Kidney epithelial cell (primary cell): ENCODE measurements at places on chromosomes 5 and 9. TPM values are rescaled to one million over a fixed set of nuclear protein-coding genes. Genes with fewer than 3 reads are reported as not detected.

The BRD8 gene
- 21.2 and 21.5 TPM in 2 replicates for total RNA-seq

The IFNB1 gene
- not detected in 2 replicates for total RNA-seq

The ABCA1 gene
- 21.9 and 23.6 TPM in 2 replicates for total RNA-seq

The GLDC gene
- total RNA-seq, result 10.3 and 17.3 TPM in 2 replicates

The AQP3 gene
- 0.89 and 1.1 TPM in 2 replicates for total RNA-seq

The MEGF10 gene
- 0.96 and 1.3 TPM in 2 replicates for total RNA-seq

The CDO1 gene
- total RNA-seq, result 9.7 and 11.7 TPM in 2 replicates

The CKMT2 gene
- not detected in 2 replicates for total RNA-seq

DNA sequence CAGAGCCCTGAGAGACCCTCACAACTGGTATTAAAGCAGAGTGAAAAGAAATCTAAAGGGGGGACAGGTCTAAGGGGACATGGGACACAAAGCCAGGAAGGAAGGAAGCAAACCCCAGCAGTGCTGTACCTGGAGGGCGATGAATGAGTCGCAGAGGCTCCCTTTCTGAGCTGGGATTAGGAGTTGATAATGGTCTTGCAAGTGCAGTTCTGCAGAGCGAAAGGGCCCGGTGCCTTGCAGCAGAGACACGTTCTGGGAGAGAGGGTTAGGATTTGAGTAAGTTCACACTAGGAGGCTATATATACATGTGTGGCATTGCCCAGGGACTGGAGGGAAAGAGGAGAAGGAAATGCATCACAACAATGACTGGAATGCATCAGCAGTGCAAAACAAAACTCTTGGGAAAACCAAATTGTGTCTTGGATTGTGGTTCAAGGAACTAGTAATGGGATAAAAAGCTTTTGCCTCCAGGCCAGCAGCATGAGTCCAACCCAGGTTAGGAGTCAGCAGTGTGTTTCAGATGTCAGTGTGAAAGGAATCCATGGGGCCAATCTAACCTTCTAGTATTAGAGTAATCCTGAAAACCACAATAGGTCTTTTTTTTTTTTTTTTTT, 38.8 kb upstream of the LIFR start:
- DNase-seq, result no peak

DNA sequence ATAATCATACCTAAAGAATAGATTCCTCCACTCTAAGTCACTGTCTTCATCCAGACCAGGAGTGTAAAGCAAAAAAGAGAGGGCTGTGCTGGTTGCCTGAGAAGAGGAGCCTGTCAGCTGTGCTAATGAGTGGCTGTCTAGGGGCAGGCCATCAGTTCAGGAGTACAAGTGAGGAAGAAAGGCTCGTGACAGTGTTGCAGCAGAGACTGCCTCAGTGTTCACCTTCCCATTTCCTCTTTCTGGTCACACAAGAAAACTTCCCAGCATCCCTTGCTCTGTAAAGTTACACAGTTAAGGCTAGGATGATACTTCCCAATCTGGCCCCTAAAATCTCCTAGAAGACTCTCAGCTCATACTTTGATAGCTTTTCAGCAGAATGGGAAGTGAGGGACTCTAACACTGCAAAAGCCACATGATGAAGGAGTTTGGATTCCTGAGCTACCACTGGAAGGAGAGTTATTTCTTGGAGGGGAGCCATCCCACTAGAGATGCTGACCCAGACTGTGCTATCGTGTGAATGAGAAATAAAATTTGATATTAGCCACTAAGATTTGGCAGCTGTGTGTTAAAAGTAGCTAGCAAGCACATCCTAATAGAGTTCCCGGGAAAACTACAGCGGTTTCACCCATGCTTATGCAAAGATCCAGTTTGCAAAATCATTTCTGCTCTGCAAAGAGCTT, 67.1 kb downstream of the ADAMTS12 start:
- no peak for DNase-seq

GRCh38 chr5:169052207-169052606, 248.7 kb downstream of the SLIT3 start:
- no peak for DNase-seq

DNA sequence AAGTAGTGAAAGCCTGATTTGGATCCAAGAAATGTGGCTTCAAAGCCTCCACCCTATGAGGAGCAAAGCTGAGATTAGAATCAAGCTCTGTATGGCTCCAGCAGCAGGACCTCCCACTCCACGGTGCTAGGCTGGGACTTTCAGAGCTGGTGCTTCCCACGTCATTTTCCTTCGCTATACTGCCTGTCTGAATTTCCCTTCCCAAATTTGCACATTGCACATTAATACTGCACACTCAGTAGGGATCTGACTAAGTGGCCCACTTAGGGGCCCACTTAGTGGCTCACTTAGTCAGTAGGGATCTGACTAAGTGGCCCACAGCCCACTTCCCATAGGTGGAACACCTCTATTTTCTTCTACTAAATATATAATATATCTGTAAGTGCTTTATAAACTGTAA, 14.1 kb upstream of the SPDL1 start:
- DNase-seq, result no peak

GRCh38 chr5:83364312-83365299, 106.9 kb upstream of the VCAN start:
- no peak for DNase-seq

GRCh38 chr9:14640294-14640693, 52.9 kb downstream of the ZDHHC21 start:
- DNase-seq, result no peak

DNA sequence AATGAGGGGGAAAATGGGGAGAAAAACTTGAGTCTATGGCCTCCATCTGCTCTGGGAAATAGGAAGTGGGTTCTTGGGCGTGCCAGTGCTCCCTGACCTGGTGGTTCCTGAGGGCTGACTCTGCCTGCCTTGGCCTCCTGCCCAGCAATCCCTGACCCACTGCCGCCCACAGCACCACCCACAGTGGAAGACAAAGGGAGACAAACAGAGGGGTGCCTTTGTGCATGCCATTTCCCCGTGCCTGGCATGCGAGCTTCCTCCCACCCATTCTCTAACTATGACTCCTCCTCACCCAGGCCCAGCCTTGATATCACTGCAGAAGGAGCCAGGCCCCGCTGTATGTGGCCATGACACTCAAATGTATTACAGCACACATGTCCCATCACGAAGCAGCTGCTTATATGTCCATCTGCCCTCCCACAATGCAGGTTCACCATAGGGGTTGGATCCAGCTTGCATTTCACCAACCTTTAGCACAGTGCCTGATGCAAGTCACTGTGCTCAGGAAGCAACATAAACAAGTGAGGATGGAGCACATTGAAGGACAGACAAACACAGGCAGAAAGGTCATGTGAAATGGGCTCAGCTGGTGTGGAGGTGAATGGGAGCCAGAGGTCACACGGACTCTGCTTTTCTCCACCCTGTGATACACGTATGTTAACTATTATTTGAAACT, 84.4 kb downstream of the ADRB2 start:
- peak; percentile 56 for DNase-seq

DNA sequence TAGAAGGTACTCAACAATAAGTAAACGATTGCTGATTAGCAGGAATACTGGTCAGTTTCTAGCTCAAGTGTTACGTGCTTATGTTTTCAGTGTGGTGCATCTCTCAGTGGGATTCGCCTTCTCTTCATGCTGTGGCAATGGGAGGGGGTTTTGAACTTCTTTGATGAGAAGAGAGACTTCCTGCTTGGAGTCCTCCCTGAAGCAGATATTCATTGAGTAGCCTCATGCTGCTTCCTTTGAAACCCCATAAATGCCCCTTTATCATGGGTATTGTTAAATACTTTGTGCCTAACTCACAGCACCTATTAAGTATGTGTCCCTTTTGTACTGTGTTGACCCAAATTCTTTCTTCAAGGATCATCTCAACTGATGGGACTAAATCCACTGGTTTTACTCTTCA, 116.5 kb downstream of the DOCK8 start:
- DNase-seq, result no peak

DNA sequence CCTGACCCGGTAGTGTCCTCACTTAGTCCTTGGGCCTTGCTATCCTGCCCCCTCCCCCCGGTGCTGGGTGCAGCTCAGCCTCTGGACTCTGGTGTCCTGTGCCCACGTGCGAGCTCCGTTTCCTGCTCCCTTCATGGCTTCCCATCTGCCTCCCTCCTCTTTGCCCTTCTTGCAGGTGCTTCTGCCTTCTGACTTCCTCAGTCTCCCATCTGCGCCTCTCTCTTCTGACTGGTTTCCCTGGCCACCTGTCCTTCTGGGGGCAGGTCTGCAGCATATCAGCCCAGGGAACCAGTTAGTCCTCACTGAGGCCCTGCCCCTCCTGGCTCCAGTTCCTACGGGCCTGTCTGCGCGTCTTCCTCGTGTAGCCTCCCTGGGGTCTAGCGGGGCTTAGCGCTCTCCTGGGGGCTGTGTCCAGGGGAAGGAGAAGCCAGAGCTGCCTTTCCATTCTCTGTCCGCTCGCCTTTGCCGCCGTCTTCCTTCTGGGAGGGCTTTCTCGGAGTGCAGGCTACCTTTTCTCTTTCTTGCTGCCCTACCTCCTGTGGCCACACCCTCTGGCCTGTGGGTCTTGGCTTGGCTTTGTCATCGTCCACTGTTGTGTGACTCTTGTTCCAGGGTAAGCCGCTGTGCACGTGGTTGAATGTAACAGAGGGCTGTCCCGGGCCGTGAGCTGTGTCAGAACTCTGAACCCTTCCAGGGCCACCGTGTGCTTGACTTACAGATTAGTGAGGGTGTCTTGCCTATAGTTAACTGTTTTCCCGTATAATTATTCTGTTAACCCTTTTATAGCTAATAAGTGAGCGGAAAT, 51.8 kb downstream of the EHMT1 start:
- DNase-seq, result peak; percentile 29

- no peak for DNase-seq
These were observed 24.6 kb upstream of the GLIS3 start for GRCh38 chr9:4324513-4324912.

GRCh38 chr9:131263701-131264100, 12.6 kb downstream of the FAM78A start:
- no peak for DNase-seq

DNA sequence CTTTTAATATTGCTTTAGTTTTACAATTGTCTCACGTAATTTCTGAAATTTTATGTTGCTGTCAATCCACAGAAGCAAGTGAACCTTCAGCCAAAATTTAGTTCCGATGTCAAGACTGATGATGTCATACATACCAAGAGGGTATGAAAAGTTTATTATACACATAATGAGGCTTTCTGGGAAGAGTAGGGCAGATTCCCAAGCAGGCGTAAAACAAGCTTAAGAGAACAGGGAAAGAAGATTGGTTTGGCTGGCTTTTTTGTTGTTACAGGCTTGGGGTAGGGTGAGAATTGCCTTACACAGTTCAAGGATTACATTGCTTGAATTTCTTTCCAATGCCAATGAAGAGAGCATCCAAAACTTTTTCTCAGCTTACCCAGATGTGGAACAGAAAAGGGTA, 1962.9 kb upstream of the CDH6 start:
- DNase-seq, result no peak

DNA sequence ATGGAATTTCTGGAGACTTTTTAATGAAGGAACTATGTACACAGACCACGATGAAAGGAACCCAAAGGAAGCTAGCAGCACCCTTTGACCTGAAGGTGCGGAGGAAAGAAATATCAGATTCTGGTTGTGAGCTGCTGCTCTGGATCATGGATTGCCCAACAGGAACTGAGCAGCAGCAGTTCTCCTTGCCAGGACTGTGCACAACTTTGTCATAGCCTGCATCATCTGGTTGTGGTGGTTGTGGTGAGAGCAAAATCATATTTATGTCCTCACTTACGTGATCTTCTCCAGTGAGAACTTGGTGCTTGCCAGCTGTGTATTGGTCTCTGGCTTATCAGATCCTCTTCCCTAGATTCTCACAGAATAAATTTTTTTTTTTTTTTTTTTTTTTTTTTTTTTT, 70.7 kb upstream of the LPAR1 start:
- DNase-seq, result no peak

- no peak for DNase-seq
These were observed 70.4 kb upstream of the FBXW11 start for GRCh38 chr5:172076761-172077244.

GRCh38 chr9:68847765-68848164, 142.7 kb downstream of the PIP5K1B start:
- no peak for DNase-seq

DNA sequence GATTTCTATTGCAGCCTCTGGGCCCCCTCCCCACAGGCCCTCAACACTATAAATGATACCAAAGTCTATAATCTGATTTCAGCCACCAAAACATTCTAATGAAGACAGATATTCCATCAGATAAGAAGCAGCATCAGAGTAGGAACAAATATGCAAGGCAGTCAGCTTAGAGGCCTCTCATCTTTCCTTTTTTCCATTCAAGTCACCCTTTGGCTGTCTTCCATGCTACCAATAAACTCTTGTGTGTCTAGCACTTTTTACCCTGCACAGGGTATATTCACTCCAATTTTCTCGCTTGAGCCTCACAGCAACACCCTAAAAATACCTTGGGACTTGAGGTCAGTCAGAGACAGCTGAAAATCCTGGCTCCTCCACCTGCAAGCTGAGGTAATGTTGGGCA, 193.7 kb downstream of the BRINP1 start:
- DNase-seq, result no peak

DNA sequence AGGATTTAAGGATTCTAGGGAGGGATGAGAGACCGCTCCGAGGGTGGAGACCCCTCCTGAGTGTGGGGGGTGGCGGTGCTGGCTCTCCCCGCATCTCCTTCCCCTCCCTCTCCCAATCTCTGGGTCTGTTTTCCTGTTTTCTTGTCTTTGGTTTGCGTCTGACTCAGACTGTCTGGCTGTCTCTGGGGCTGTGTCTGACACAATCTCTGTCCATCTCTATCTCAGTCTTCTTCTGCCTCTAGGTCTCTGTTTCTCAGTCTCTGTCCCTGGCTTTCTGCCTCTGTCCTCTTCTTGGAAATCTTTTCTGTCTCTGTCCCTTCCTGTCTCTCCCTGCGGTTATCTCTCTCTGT, 196 bp upstream of the GRM6 start:
- no peak for DNase-seq

DNA sequence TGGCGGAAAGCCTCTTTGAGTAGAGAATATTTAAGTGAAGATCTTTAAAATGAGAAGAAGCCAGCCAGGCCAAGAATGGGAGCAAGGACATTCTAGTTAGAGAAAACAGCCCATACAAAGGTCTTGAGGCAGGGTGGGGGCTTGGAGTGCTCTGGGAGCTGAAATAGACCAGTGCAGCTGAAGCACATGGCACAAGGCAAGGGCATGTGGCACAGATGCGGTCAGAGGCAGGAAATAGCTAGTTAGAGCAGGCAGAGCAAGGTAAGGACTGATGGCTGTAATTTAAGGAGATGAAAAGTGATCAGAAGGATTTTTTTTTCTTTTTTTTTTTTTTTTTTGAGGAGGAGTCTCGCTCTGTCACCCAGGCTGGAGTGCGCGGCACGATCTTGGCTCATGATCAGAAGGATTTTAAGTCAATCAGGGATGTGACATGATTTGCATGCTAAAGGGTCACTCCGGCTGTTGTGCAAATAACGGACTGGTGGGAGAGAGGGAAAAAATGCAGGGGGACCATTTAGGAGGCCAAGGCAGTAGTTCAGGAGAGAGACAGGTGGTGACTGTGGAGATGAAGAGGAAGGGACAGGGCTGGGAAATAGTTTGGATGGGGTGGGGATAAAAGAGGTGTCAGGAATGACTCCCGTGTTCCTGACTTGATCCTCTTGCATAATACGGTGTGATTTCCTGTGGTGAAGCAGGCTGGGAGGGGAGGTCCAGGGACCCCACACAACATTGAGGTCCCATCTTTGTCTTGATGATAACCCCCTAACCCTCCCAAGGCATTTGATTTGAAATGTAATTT, 207.6 kb downstream of the HSPA4 start:
- DNase-seq, result no peak

GRCh38 chr5:93599001-93599379, 16.0 kb downstream of the NR2F1 start:
- DNase-seq, result no peak

- no peak for DNase-seq
These were observed 61.4 kb upstream of the ICE1 start for GRCh38 chr5:5360941-5361520.
